ENCODE measurements at places on chromosomes 3 and 15.

- no peak for DNase-seq
Measured at GRCh38 chr3:47761046-47761445, 20.6 kb downstream of the SMARCC1 start.

- no peak for DNase-seq
Measured at GRCh38 chr3:151501171-151501922, 40.5 kb upstream of the IGSF10 start.

DNA sequence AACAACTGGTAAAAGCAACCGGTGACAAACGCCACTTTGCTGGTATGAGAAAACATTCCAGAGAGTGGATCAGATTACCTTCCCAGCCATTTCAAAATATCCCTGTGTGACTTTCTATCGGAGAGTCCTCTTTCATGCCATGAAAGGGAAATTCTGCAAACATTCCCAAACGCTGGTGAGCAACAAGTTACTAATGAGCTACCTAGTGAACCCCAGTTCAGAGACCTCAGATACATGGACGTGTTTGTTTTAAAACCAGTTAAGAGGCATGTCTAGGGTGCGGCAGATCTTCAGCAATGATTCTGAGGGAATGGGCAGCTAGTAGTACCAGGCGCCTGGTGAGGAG is 418.2 kb upstream of the NR2F2 start:
- no peak for DNase-seq

- no peak for DNase-seq
Measured at GRCh38 chr3:176663387-176663786, 533.9 kb downstream of the TBL1XR1 start.

DNA sequence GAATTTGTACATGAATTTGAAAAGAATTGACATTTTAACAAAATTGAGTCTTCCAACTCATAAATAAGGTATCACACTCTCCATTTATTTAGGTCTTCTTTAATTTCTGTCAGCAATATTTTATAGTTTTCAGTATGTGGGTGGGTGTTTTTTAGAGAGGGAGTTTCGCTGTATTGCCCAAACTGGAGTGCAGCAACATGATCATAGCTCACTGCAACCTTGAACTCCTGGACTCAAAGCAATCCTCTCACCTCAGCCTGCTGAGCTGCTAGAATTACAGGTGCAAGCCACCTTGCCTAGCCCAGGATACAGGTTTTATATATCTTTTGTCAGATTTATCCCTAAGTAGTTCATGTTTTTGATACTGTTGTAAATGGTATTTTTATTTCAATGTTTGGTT is 4.6 kb downstream of the WDR93 start:
- no peak for DNase-seq

GRCh38 chr3:167876620-167877281 is 141.2 kb downstream of the SERPINI1 start:
- no peak for DNase-seq

DNA sequence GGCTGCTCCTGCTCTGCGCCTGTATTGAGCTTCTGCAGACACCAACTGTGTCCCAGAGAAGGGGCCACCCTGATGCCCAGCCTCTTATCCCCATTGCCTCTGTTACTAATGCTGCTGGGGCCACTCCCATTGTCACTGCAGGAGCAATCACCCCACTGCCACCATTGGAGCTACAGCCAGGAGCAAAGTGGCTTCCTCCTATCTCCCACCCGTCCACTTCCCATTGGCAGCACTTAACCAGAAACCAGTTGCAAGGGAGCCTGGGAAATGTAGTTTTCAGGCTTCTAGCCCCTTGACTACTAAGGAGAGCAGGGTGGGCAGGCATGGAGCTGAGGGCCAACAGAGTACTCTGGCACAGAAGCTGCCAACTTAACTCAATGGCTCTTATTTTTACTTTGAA is 55.9 kb upstream of the KLF13 start:
- DNase-seq, result peak; percentile 44

Measured in posterior vena cava (tissue), 2 donors.